SHP77 treated with DMSO at 0.1 percent for 48 hours (cell line): ENCODE measurements at places on chromosomes 3 and 15.
A peak's percentile ranks its signal among the peaks of the same experiment; 100 is the strongest.

- DNase-seq, result no peak
Measured at GRCh38 chr3:143901105-143901504, 52.8 kb upstream of the SLC9A9 start.

DNA sequence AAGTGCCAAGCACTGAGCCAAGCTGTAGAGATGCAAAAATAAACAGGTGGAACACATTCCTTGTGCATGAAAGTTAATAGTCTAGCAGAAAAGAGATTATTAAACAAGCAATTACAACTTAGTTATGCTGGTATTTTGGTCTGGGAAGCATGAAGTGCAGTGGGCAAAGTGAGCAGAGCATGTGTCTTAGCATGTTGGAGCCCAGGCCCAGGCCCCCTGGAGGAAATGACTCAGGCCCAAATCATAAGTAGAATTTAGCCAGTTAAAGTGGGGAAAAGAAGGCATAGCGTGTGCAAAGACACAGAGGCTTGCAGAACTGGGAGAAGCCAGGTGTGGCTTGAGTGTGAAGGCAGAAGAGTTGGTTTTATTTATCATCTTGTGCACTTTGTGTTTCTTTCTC lies 163.8 kb upstream of the ATP11B start:
- no peak for DNase-seq

- no peak for DNase-seq
Measured at GRCh38 chr15:49644364-49644794, 23.5 kb downstream of the DTWD1 start.

GRCh38 chr3:60160111-60160821 lies 1091.0 kb downstream of the FHIT start:
- no peak for DNase-seq

DNA sequence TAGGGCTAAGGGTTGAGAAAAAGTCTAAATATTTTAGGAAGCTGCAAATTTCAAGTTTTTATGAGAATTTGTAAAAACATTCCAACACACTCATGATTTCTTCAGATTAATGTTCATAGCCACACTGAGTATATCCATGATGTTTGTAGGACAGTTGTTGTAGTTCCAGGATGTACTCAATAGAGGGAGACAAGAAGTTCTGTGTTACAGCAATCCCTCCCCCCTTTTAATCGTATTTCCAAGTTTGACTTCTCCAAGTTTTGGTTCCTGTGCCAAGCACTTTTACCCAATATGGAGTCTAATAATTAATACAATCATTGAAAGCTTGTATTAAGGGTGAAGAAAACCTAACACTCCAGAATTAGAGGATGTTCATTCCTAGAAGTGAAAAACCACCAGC lies 143.4 kb downstream of the FEZF2 start:
- peak; percentile 3 for DNase-seq

DNA sequence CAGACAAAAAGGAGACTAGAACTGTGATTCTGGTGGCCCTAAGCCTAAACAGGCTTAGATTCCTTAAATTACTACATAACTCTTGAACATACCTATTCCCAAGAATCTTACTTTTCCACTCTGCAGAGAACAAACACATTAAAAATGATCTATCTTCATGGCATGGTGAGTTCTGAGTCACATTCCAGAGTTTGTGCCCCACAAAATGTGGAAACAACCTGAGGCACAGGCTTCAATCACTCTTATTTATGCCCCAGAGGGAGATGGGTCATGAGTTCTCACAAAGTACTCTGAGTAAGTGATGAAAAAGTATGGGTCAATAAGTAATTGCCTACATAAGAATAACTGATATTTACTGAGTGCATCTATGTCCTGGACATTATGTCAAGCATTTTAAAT lies 137.5 kb upstream of the SLC2A2 start:
- no peak for DNase-seq

GRCh38 chr3:16923112-16923511 lies 38.4 kb downstream of the PLCL2 start:
- no peak for DNase-seq

DNA sequence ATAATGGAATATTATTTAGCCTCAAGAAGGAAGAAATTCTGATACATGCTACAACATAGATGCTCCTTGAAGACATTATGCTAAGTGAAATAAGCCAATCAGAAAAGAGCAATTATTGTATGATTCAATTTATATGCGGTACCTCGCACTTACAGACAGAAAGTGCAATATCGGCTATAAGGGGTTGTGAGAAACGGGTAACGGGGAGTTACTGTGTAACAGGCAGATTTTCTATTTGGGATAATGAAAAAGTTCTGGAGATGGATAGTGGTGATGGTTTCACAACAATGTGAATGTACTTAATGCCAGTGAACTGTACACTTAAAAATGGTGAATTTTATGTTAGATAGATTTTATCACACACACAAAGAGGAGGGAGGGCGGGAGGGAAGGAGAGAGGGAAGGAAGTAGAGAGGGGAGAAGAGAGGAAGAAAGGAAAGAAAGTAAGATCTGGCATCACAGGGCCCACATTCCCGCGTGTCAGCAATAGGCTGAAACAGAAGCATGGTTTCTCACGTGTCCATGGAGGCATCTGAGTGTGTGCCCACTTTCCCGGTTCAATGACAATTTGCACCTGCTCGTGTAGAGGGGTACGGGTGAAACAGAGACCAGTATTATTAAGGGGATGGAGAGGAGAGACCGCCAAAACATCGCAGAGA lies 700 bp upstream of the BLM start:
- no peak for DNase-seq

- no peak for DNase-seq
Measured at GRCh38 chr15:83854321-83854720, 200.4 kb downstream of the ADAMTSL3 start.

DNA sequence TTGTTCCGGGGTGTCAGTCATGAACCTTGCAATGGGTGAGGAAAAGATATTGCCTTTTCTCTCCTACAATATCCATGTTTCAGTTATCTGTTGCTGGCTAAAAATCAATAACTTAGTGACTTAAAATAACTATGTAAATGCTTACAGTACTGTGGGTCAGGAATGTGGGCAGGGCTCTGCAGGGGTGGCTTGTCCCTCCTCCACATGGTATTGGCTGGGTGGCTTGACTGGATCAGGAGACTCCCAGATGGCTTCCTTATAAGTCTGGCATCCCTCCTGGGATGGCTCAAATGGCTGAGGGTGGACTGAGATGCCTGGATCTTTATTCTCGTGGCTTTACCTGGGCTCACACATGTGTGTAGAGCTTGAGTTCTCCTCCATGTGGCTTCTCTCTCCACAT lies 47.5 kb downstream of the GTPBP8 start:
- no peak for DNase-seq

GRCh38 chr3:158489181-158489580 lies 81.8 kb upstream of the MLF1 start:
- no peak for DNase-seq

DNA sequence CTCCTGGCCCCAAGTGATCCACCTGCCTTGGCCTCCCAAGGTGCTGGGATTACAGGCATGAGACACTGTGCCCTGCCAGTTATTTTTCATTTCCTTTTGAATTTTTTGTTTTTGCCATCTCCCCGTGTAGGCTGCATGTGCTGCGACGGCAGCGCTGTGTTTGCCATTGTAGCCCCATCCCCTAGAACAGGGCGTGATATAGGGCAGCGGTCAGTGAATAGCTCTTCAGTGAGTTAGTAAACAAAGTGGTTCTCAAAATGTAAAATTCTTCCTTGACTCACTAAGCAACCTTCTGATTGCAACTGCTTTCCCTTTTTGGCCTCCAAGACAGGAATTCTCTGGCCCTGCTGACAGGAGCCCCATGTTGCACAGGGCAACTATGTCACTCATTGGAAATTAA lies 138.1 kb upstream of the CTDSPL start:
- no peak for DNase-seq

GRCh38 chr3:181302960-181303359 lies 313.4 kb upstream of the DNAJC19 start:
- no peak for DNase-seq
